ENCODE measurements at places on chromosomes 3 and 15.

DNA sequence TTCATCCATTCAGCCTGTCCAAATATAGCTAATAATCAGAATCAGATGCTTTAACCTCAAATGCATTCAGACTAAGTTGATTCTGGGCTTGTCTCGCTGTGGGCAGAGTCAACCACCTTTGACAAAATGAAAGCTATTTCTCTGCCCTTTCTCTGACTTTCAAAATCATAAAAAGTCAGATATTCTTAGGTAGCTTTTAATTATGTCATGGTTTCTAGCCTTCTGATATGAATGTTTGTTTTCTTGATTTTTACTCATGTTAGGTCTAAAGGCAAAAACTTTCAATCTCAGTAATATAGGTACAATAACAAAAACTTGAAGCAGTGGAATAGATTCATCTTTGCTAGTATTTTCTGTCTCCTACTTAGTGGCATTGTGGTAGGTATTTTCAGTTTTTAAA, 25.3 kb upstream of the C15orf61 start:
- DNase-seq = no peak

- DNase-seq = no peak
Observed at GRCh38 chr3:172905451-172905850, 154.9 kb downstream of the ECT2 start.

DNA sequence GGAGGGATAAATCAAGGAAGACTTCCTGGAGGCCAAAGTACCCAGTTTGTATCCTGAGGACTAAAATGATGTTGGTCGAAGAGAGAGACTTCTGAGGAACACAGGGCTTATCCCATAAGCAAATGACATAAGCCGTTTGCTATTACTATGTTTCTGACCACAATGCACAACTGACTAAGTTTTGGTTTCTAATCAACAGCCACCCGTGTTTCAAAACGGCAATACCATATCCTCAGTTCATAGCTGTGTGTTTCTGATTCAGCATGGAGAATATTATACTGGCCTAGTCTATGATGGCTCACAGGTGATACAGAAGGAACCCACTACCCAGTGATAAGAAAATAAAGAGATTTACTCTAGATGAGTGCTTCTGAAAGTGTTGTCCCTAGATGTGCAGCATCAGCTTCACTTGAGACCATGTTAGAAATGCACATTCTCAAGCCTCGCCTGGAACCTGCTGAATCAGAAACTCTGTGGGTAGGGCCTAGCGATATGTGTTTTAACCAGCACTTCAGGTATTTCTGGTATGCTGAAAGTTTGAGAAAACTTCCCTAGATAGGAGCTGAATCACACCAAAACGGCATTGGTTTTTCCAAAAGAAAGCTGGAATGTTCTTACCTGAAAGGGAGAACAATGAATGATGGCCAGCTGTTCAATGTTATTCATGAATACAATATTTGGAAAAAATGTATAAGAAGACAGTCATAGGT, 639.7 kb upstream of the NR2F2 start:
- DNase-seq = no peak

- DNase-seq = no peak
Observed at GRCh38 chr15:77094397-77095030, 23.6 kb upstream of the TSPAN3 start.

GRCh38 chr15:68447209-68447608, 15.2 kb upstream of the ITGA11 start:
- no peak for DNase-seq

DNA sequence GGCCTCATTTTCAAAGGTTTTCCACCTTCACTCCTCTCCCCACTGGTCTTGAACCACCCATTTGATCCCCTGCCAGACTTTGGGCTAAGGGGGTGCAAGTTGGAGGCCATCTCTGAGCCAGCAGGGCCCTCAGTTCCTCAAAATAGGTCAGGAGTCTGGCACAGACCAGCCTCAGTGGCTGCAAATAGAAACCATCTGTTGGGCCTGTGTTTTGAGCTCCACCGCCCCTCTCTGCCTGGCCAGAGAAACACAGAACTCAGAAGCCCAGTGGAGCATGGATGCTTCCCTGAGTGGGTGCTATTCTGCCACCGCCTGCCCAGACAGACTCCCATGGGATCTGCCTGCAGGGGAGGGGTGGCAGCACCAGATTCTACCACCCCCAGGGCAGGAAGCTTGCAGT, 56.3 kb downstream of the CORO2B start:
- DNase-seq = peak; percentile 54

GRCh38 chr3:174218016-174218415, 641.1 kb upstream of the NAALADL2 start:
- DNase-seq = no peak

GRCh38 chr15:88454867-88455810, 12.0 kb downstream of the MRPL46 start:
- DNase-seq = peak; percentile 80

DNA sequence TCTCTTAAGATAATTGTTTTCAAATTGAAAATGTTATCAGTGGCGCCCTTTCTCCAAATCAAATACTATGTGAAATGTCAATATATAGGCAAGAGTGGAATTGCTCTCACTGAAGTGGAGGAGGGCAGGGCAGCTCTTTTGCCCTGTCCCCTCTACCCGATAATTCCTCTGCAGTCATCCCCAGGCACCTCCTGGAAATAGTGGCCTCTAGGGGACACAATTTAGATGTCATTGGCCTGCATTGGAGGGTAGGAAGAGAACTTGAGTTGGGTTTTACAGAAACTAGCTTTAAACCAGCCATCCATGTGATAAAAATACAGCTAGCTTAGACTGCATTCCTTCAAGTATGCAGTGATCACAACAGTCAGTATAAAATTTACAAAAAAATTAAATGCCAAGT, 288.9 kb downstream of the EDEM1 start:
- DNase-seq = no peak

GRCh38 chr3:54527953-54528352, 399.9 kb downstream of the LRTM1 start:
- no peak for DNase-seq

GRCh38 chr3:191566469-191566868, 105.5 kb downstream of the PYDC2 start:
- no peak for DNase-seq

DNA sequence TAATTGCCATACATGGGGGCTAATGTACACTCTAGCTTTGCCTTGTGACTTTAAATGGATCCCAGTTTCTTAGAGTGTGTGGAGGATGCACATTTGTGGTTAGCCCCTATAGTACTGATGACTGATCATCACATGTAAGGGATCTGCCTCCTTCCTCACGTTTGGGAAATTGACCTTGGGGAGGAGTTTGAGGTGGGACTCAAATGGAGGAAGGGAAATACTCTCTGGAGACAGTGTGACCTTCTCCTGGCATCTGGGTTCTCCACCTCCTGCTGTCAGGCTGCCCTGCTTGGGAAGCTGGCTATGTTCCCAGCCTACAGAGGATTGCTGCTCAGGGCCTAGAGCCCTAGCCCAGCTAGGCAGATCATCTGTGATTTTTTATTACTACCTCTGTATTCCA, 48.7 kb downstream of the PPM1L start:
- DNase-seq = no peak

DNA sequence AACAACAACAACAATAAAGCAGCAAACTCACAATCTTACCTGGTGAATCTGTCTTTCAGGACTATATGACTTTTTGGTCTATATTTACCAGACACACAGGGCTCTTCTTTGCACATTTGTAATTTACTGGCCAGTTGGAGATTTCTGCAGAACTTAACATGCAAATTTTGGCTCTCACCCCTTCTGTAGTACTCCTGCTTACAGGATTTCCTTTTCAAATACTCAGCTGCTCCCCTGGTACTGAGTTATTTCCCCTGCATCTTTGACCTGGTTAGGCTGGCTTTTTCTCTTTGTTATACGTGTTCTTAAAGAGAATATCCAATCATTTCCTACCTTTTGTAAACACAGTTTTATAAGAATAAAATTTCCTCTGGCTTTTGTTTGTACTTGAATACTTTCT, 228.0 kb downstream of the MBNL1 start:
- DNase-seq = no peak

GRCh38 chr3:39250116-39250747, 29.6 kb downstream of the CX3CR1 start:
- DNase-seq = no peak

DNA sequence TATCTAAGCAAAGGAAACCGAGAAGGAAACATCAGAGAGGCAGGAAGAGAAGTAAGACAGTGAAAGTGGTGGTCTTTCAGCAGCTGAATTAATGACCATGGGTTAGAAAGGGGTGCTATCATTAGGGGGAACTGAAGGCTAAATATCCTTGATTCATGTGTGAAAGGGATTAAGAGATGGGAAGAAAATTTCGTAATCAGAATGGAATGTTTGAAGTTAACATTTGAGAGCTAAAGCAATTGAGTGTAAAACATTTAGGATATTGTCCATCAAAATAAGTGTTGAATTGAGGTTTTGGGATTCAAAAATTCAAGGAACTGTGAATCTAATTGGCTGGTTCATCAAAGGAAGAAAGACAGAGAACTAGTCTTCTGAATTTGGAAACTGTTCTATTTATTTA, 4.1 kb upstream of the ECT2 start:
- DNase-seq = no peak

DNA sequence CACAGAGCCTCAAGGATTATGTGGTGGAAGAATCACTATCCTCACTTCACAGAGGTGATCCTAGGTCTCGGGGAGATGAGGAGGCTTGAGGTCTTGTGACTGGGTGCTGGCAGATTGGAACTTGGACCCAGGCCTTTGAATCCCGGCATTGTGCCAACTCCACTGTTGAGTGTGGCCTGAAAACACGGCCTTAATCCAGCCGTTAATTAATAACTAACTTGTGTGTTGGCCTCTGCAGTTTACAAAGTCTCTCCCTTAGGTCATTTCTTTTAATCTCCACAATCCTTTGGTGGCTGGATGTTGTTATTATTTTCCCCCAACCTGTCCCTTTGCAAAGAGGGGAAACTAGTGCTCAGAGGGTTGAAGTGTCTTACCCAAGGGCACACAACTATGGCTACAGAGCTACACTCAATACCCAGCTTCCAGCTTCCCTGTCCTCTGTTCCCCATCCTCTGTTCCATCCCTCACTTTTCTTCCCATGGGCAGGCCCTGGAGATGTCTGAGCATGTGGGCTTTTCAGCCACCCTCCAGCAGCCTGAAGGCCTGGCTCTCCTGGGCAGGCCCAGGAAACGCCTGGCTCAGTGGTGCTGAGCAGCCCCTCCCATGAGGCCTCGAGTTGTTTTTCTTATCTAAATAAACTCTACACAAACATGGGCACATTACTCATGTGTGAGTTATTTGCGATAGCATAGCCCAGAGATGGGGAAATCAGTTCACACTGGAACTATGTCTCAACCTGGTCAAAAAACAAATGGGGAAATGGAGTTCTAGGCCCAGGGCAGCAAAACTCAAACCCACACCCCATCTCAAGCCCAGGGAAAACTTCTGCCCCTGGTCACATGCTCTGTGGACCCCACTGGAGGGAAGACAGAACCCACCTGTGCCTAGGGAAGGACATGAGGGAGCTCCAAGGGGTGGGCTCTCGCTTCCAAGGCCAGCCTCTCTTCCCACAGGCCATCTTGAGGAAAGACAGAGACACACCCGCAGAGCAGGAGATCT, 16.8 kb upstream of the SMAD3 start:
- no peak for DNase-seq

GRCh38 chr3:171791692-171792076, 18.6 kb downstream of the PLD1 start:
- DNase-seq = no peak

DNA sequence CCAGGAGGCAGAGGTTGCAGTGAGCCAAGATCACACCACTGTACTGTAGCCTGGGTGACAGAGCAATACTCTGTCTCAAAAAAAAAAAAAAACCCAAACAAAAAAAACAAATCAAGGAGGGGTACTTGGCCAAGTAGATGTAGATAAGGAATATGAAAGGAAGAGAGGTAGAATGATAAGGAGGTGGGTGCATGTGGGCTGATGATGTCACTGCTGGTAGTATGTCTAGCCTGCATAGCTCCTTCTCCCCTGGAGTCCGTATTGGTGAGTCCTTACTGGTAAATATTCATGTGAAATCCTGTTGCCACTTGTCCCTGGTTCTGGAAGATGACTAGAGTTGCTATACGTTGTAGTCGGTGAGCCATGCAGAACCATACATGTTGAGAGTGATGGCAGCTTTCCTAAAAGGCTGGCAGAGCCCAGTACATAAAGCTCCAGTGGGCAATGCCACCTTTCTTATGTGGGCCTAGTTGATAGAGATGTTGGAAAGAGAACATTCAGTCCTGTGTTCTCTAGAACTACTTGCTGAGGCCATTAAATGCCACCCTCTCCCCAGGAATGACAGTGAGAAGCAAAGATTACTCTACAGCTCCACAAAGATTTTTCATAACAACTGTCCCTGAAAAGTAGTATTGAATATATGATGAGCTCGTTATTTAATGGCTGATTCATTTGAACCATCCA, 11.0 kb downstream of the KAT2B start:
- DNase-seq = no peak

DNA sequence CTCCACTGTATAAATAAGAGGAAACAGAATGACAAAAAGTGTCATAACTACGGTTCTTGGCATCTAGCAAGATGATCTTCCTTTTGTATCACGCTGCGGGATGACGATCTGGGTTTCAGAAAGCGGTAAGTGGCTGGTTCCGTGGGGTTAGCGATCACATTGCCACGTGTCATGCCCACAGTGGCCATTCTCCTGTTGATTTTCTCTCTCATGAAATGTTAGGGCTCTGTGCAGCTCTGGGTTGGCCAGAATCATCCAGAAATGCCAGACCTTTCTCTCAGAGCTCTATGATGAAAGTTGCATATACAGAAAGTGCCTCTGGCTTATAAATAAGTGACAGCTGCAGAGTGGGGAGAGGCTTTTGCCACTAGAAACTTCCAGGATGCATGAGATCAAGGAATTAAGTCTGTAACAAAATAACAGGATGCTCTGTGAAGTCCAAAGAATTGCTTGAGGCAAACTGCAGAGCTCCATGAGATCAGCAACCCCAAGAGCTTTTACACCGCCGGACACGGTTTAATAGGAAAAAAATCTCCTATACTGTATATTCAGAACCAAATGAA, 71.6 kb downstream of the ABTB1 start:
- no peak for DNase-seq

DNA sequence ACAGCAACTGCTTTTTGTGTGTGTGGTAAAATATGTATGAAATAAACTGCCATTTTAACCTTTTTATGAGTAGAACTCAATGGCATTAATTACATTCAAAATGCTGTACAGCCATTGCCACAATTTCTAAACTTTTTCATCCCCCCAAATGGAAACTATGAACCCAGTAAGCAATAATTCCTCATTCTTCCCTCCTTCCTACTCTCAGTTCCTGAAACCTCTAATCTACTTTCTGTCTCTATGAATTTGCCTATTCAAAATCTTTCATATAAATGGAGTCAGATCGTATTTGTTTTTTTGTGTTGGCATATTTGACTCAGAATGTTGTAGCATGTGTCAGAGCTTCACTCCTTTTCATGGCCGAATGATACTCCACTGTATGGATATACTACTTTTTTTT, 5.3 kb upstream of the BLM start:
- DNase-seq = no peak

- DNase-seq = no peak
Observed at GRCh38 chr3:18575573-18575972, 150.4 kb upstream of the SATB1 start.

DNA sequence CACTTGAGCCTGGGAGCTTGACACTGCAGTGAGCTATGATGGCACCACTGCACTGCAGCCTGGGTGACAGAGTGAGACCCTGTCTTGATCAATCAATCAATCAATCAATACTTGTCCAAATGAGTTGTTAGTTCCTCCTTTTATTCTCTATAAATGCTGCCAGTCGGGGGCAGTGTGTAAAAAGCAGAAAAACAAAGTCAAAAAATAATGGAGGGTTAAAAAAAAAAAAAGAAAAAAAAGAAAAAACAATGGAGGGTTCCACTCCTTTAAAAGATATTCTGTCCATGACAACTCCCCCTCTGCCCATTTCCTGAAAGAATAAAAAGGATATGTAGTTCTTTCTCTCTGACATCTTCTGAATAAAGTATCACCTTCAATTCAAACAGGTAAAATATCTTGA, 1068.6 kb downstream of the FHIT start:
- DNase-seq = no peak
